Osteoblast (primary cell): ENCODE measurements at places on chromosomes 12 and 14. TPM values are rescaled to one million over a fixed set of nuclear protein-coding genes. Genes with fewer than 3 reads are reported as not detected.

Gene FGF23
- not detected in 2 replicates for total RNA-seq

Gene MLEC
- 85.2 and 89.8 TPM in 2 replicates for total RNA-seq

Gene SLC25A47
- not detected in 2 replicates for total RNA-seq

Gene CLEC4E
- total RNA-seq = not detected in 2 replicates

Gene DAO
- not detected in 2 replicates for total RNA-seq

Gene CYP46A1
- total RNA-seq = 0.36 and 0.59 TPM in 2 replicates

Gene LYZ
- 1.8 and 8.3 TPM in 2 replicates for total RNA-seq

Gene PLEKHD1
- under 0.01 TPM in 2 replicates for total RNA-seq

Gene CLEC1A
- total RNA-seq = under 0.01 TPM in 1 of 2 replicates, not detected in the other

Gene NEDD1
- total RNA-seq = 28.3 and 33.3 TPM in 2 replicates

Gene MYF5
- total RNA-seq = not detected in 2 replicates
